ENCODE measurements at places on chromosomes 3 and 15. TPM values are rescaled to one million over a fixed set of nuclear protein-coding genes. Genes with fewer than 3 reads are reported as not detected.

Gene KIF7
- 5.1 TPM for total RNA-seq

Gene SEMA6D
- 7.0 TPM for total RNA-seq

Gene BCL6
- 70.0 TPM for total RNA-seq

Gene FOXB1
- total RNA-seq, result not detected

Gene NPAP1
- 0.03 TPM for total RNA-seq

Gene SUCNR1
- total RNA-seq, result 3.5 TPM

Gene TUSC7
- total RNA-seq, result not detected

Gene SLC22A14
- not detected for total RNA-seq

Gene PLSCR5
- not detected for total RNA-seq

Gene LINGO1
- total RNA-seq, result 5.7 TPM

Gene THRB
- 18.5 TPM for total RNA-seq

Gene DGKG
- 16.2 TPM for total RNA-seq

GRCh38 chr15:40769274-40770146 is at the start of gene C15orf62:
Gene C15orf62, plus strand, starts transcription at chr15:40769980. Its CDS starts 516 bp downstream, at chr15:40770496.
- peak; percentile 73 for DNase-seq

- DNase-seq, result peak; percentile 88
Observed at GRCh38 chr3:47780741-47781684, 680 bp downstream of the SMARCC1 start.

GRCh38 chr3:13684854-13685253 is 135.9 kb downstream of the FBLN2 start:
- DNase-seq, result no peak

DNA sequence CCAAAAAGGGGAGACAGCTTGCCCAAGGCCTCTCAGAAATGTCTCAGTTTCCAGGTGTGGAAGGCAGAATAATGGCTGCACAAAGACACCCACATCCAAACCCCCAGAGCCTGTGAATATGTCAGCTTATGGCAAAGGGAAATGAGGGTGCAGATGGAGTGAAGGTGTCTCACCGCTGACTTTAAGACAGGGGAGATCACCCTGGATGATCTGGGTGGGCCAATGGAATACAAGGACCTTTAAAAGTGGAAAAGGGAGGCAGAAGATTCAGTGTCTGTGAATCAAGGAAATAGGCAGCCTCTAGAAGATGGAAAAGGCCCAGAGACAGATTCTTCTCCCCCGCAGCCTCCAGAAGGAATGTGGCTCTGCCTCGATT is 48.8 kb upstream of the ATP2B2 start:
- DNase-seq, result no peak

DNA sequence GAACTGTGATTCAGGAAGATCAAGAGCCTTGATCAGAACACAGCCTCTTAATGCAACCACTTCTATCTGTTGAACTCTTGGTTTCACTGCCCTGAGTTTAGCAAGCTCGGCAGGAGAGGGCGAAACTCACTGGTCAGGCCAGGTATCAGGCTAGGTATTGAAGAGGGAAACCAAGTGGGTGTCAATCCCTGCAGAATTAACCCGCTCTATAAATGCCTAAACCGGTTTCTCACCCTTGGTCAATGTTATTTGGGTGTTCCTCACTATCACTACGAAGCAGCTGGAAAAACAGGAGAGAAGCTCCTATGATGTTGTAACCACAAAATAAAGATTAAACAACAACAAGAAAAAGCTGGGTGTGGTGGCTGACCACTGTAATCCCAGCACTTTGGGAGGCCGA is 23.9 kb downstream of the LIPH start:
- no peak for DNase-seq

- no peak for DNase-seq
Observed at GRCh38 chr15:68051109-68051508, 3.0 kb upstream of the PIAS1 start.

DNA sequence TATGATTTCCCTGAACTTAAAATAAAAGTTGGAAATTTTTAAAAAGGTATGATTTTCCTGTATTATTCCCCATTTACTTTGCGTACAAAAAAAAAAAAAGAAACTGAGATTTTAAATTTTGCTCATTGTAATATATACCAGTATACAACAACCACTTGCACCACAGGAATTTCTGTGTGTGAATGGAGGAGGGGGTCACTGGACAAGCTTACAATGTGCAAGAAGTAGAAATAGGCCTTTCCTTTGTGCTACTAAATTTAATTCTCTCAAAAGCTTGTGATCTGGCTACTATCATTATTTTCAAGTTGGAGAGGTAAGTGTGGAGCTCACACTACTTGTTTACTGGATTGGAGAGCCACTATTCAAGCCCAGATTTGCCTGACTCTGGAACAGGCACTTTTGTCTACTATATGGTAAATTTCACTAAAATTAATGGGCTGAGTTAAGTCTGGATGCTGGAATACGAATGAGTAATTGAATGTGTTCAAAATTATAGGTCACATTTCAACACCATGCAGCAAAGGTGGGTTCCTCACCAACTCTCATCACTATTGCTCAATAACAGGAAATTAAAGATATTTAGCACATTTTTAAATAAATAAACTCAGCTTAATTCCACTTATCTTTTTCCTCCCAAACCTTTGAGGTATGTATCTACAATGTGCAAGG is 148.0 kb upstream of the MBNL1 start:
- no peak for DNase-seq

- no peak for DNase-seq
Observed at GRCh38 chr3:126538966-126539365, 15.0 kb downstream of the CHST13 start.

GRCh38 chr3:102038477-102039142 is 189.3 kb downstream of the NFKBIZ start:
- no peak for DNase-seq

GRCh38 chr3:33467786-33468185 is 27.6 kb upstream of the UBP1 start:
- DNase-seq, result no peak

DNA sequence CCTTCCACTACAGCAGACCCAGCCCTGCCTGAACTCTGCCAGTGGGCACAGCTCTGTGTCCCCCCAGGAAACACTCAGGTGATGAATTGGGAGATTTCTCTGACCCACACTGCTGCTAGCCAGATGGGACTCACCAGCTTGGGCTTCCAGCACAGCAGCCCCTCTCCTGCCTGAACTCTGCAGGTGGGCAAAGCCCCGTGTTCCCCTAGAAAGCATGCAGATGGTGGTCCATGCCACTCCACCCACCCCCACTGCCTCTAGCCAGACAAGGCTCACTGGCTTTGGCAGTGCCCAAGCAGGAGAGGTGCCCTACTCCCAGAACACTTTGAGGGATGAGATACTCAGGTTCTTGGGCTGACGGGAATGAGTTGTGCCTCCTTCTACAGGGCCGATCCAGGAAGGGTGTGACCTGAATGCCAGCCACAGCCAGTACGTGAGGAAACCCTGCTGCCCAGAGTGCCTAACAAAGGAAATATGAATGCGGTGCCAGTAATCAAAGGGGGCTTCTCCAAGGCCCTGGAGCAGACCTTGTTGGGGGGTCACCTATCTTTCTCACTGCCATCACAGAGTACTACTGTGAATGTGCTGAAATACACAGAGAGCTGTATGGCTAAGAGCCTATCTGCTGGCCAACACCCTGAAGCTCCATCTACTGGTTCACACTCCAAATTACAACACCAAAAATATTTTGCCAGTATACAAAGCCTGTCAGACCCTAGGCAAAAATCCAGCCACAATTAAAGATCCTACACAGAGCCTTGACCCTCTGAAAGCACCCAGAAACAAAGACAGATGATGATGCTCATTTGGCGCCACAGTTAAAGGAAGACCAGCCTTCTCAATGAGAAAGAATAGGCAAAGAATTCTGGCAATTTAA is 61.9 kb downstream of the BTLA start:
- no peak for DNase-seq

DNA sequence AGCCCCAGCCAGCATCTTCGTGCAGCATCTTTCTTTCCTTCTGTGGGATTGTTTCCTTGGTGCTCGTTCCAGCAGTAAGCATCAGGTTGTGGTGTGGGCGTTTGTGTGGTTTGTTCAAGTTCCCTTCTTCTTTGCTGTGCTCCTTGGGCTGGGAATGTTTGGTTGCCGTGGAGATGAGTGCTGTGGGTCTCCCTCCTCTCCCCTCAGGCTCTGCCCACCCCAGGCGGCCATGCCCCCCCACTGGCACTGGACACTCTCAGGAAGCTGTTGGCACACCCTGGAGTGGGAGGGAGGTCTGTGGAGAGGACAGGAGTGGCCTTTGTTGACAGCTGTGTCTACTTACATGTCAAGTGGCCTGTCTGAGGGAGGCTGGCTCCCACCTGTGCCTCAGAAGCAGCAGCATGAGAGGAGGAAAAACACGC is 46.5 kb upstream of the SACM1L start:
- no peak for DNase-seq

DNA sequence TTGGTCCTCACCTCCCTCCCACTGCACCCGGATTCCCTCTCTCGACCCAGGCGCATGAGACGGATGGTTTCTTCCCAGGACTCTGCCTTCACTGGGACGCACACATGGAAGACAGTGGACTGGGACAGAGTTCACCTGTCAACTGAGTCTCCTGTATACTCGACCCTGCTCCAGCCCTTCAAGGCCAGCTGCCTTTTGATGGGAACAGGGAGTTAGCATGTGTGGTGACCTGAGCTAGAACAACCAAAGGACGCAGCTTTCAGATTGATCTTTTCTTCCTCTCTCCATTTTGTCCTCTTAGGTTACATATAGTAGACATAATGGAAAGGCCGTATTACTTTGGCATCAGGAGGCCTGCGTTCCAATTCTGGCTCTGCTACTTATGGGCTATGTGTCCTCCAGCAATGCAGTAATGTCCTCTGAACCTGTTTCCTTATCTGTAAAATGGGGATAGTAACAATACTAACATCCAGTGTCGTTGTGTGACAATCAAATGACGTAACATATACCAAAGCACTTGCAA is 94.1 kb downstream of the PEX5L start:
- no peak for DNase-seq

- no peak for DNase-seq
Observed at GRCh38 chr15:89551550-89551949, 23.7 kb upstream of the TICRR start.

GRCh38 chr15:68279779-68280753 is 2.5 kb downstream of the FEM1B start:
- no peak for DNase-seq

All from right cardiac atrium (tissue), 5 donors.